Mesenchymal stem cell (in vitro differentiated cells and primary cell): ENCODE measurements at places on chromosomes 7 and 10.

DNA sequence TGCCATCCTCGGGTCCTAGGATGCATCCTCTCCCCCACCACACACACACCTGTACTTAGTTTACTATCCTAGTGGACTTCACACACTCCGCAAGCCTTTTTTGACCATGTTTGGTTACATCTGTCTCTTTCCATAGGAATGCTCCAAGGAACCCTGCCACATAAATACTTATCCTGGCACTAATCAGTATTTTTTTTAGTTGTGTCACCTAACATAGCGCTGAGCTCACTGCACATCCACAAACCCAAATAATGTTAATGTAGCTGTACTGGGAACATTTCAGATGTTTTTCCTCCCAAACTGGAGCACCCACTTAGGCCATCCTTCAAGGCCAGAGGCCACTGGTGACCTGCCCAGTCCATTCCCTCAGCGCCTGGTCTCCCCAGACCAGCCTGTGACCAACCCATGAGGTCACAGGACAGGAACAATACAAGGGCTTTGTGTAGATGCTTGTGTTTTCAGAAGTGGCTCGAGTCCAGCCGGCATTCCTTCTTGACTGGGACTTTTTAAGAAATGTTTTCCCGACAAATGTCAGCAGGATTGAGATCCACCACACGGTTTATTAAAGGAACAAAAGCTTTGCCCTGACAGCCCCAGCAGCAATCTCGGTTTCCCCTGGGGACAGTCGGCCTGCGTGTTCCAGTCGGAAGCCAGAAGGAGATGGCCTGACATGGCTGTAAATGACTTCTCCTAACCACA is 181.4 kb downstream of the JCAD start:
- no peak for DNase-seq
- H3K4me3 ChIP-seq = no peak overlapping the region
- H3K27me3 ChIP-seq = no peaks in the 10 kb centered on the region
- peaks cover 6% of the 10 kb centered on the region for H3K4me1 ChIP-seq
- H3K36me3 ChIP-seq = no peaks in the 10 kb centered on the region
- no peak overlapping the region for H3K27ac ChIP-seq

DNA sequence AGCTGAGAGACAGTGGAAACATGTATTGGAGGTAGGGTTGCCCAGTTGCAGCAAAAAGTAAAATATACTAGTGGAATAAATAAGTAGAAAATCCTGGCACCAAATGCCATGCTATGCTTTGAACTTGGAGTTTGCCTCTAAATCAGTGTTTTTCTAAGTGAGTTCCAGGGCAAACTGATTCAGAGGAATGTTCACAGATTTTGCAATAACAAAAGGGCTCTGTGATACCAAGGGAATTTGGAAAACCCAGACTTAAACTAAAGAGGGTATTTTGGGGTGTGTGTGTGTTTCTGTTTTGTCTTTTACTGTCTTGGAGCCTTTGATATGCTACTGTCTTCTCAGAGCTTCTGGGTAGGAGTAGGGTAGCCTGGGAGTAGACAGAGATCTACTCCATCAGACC is 39.9 kb downstream of the SLC26A4 start:
- H3K4me3 ChIP-seq = no peak overlapping the region
- H3K36me3 ChIP-seq = no peaks in the 10 kb centered on the region
- H3K27ac ChIP-seq = no peak overlapping the region
- DNase-seq = no peak

GRCh38 chr10:81136261-81136660 is 598.6 kb downstream of the SH2D4B start:
- no peaks in the 10 kb centered on the region for H3K36me3 ChIP-seq
- no peak for DNase-seq
- no peaks in the 10 kb centered on the region for H3K4me1 ChIP-seq
- no peak overlapping the region for H3K27ac ChIP-seq
- H3K27me3 ChIP-seq = no peaks in the 10 kb centered on the region
- H3K4me3 ChIP-seq = no peak overlapping the region

DNA sequence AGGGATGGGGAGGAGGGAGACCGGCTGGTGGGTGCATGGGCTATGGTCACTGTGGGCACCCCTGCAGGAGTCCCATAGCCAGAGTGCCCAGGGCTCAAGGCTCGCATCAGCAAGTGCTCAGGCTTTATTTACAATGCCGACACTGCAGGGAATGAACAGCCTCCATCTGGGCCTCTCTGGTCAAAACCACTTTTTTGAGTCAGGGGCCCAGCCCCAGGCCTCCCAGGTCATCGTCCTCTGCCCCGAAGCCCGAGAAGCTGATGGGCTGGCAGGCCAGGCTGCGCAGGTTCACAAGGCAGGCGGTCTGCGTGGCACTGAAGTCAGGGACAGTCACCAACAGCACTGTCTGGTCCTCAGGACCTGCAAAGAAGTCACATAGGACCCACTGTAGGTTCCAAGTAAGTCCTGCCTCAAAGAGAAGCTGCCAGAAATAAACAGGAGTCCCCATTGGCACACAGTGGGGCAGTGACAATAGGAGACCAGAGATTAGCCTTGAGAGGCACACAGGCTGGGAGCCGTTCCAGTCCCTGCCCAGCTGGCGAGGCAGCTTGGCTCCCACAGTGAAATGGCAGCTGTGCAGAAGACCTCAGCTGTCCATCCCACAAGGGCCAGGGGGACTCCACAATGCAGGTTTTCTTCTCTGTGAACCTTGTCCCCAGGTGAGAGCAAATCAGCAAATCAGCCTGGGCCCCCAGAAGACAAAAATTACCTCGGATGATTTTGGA is 8.6 kb downstream of the POLD2 start:
- H3K27ac ChIP-seq = no peak overlapping the region
- no peak overlapping the region for H3K4me3 ChIP-seq
- H3K36me3 ChIP-seq = peaks cover 91% of the 10 kb centered on the region
- H3K27me3 ChIP-seq = no peaks in the 10 kb centered on the region
- peaks cover 24% of the 10 kb centered on the region for H3K4me1 ChIP-seq

GRCh38 chr7:8177109-8177933 is 84.6 kb downstream of the ICA1 start:
- no peaks in the 10 kb centered on the region for H3K4me1 ChIP-seq
- DNase-seq = no peak
- H3K36me3 ChIP-seq = no peaks in the 10 kb centered on the region
- H3K27ac ChIP-seq = no peak overlapping the region

DNA sequence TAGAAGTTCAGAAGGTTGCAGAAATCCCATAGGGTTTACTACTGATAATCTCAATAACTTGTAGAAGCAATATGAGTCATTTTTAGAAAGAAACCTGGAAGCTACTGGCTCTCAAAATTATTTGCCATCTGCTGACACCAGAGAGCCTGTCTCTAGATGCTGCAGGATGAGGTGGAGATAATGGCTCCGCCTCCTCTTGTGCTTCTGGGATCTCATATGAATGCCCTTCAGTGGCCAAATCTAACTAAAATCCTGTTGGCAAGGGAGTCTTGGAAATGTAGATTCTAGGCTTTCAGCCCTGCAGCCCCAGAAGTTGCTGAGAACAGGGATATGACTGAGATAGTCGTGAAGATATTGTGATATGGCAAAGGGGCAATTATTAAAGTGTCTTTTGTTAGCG is 348.1 kb downstream of the CCSER2 start:
- H3K27ac ChIP-seq = no peak overlapping the region
- H3K4me1 ChIP-seq = no peaks in the 10 kb centered on the region
- DNase-seq = no peak
- no peaks in the 10 kb centered on the region for H3K36me3 ChIP-seq

DNA sequence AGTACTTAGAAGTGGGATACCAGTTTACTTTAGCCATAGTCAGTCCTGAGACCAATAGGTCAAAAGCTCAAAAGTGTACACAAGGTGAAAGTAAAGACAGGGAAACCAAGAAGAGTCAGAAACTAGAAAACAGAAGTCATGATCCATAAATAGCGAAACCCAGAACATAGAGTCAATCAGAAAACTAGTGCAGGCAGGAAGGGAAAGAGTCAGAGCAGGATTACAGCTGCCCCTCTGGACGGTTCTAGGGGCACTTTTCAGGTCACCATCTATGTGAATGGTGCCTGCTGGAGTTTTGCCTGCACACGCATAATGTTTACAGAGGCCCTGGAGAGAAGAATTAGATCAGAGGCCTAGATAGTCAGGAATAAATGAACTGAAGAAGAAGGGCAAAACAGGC is 22.4 kb upstream of the DMTF1 start:
- no peak for DNase-seq
- no peak overlapping the region for H3K27ac ChIP-seq
- no peaks in the 10 kb centered on the region for H3K27me3 ChIP-seq
- no peaks in the 10 kb centered on the region for H3K4me1 ChIP-seq
- H3K4me3 ChIP-seq = no peak overlapping the region
- no peaks in the 10 kb centered on the region for H3K36me3 ChIP-seq

- H3K36me3 ChIP-seq = peaks cover 29% of the 10 kb centered on the region
- H3K4me3 ChIP-seq = peak overlapping the region; percentile 98
- DNase-seq = peak; percentile 44
Measured at GRCh38 chr10:17234431-17234945, 6.4 kb downstream of the VIM start.

DNA sequence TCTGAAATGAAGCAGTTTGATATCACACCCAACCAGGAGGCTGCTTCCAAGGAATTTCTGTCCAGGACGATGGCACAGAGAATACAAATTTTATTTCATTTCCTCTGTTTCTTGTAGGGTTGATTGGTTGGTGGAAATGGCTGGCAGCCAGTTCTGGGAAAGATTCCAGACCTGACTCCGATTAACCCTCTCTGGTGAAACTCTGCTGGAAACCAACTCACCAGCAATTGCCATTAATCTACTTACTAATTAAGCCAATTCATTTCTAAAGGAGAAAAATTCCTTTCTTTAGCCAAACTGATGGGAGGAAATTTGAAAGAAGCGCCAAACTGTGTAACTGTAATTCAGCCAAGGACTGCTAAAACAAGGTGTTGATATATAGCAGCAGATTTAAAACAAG is 10.7 kb downstream of the PTF1A start:
- H3K4me1 ChIP-seq = no peaks in the 10 kb centered on the region
- peaks cover 75% of the 10 kb centered on the region for H3K27me3 ChIP-seq
- no peaks in the 10 kb centered on the region for H3K36me3 ChIP-seq
